ENCODE measurements at places on chromosomes 2 and 18. TPM values are rescaled to one million over a fixed set of nuclear protein-coding genes. Genes with fewer than 3 reads are reported as not detected.

Gene BCL2
- 0.64 TPM for total RNA-seq

Gene BUB1
- total RNA-seq, result 37.1 TPM

Gene COL4A4
- total RNA-seq, result under 0.01 TPM

Gene DCDC2C
- not detected for total RNA-seq

Gene SLC14A1
- 0.86 TPM for total RNA-seq

DNA sequence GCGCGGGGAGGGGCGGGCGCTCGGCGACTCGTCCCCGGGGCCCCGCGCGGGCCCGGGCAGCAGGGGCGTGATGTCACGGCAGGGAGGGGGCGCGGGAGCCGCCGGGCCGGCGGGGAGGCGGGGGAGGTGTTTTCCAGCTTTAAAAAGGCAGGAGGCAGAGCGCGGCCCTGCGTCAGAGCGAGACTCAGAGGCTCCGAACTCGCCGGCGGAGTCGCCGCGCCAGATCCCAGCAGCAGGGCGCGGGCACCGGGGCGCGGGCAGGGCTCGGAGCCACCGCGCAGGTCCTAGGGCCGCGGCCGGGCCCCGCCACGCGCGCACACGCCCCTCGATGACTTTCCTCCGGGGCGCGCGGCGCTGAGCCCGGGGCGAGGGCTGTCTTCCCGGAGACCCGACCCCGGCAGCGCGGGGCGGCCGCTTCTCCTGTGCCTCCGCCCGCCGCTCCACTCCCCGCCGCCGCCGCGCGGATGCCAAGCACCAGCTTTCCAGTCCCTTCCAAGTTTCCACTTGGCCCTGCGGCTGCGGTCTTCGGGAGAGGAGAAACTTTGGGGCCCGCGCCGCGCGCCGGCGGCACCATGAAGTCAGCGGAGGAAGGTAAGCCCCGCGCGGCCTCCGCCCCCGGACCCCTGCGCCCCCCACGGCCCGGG, at the start of gene NFATC1:
Gene NFATC1 (plus strand): TSS at position 170 of the 644 bp plus-strand sequence. CDS start 295 bp downstream, at position 465.
- DNase-seq, result peak; percentile 82

DNA sequence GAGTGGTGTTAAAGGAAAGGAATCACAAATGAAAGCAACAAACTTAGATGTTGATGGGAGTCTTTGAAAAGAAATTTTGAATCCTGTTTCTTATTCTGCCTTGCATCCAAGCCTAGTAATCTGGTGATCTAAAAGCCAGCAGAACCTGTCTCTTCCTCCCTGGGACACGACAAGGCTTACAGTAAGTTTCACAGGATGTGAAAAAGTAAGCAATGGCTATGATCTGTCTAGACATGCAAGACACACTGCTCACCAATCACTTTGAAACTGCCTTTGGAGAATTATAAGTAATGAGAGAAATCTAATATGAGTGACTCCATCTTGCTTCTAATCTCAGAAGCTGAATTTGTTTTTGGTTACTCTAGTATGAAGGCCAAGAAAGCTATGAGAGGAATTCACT, 103.7 kb downstream of the KCNH7 start:
- no peak for DNase-seq

DNA sequence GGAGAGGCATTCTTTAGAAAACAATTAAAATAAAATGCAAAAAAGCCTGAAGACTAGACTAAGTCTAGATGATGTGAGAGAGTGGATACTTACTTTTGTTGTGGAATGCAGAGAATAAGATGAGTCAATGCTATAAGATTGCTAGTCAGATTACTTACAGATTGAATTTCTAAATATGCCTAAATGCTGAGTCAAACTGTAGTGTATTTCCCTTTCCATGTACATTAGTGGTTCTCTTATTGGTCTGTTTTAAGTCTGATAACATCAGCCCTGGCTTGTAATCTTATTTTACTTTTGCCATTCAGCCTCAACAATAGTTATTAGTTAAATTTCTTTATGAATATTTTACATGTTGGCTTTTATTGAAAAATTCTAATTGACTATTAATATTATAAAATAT, 702.7 kb downstream of the SOCS6 start:
- DNase-seq, result no peak

DNA sequence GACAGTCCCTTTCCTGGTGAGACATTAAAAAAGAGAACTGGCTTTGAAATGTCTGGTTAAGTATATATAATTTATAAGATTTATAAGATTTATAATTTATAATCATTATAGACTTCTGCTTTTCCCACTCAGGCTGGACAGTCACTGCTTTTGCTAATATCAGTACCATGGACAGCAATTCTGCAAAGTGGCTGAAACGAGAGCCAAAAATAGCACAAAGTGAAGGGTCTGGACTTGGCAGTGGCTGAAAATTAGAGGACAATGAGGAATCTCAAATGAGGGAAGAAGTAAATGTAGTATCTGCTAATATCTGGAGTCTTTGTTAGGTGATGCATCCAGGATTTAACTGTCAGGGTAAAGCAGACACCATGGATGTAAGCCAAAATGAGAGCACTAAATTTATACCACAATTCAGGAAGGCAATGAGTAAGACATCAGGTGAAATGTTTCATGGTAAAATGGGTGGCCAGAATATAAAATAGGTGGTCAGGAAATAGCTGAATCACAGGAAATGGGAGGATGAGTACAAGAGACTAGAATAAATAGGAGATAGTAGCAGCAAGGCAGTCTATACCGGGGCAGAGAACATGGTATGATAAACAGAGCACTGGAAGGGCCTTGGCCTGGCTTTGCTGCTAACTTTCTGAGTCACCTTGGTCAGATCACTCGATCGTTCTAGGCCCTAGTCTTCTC, 39.6 kb upstream of the BOD1L2 start:
- DNase-seq, result peak; percentile 25

DNA sequence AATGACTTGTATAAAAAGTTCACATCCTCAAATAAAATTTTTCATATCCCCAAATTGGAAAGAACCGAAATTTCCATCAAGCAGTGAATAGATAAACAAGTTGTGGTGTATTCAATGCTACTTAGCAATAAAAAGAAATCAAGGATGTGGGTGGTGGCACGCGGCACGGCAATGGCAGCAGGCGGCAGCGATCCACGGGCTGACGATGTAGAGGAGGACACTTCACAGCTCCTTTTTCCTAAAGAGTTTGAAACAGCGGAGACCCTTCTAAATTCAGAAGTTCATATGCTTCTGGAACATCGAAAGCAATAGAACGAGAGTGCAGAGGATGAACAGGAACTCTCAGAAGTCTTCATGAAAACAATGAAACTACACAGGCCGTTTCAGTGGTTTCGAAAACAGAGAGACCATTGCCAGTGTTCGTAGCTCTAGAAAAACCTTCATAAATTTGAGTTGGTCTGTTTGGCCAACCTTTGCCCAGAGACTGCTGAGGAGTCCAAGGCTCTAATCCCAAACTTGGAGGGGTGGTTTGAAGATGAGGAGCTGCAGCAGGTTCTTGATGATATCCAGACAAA, 9.8 kb upstream of the IL36A start:
- DNase-seq, result no peak

GRCh38 chr2:189583227-189584198, 2.9 kb upstream of the SLC40A1 start:
- DNase-seq, result no peak

DNA sequence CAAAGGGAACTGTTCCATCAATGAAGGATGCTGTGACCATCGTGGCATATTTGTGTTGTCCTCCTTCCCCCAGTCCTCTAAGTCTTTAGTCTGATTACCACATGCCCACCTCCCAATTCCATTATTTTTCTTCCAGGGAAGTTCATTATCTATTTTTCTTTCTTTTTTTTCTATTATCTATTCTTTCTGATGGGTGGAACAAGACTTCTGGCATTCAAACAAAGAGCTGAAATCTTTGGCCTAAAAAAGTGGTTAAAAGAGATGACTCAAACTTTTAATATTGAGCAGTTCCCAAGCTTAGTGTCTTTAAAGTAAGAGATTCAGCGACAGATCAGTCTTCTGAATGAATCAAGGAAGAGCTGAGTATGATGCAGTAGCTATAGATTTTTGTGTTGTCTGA, 66.6 kb downstream of the DIS3L2 start:
- DNase-seq, result no peak

DNA sequence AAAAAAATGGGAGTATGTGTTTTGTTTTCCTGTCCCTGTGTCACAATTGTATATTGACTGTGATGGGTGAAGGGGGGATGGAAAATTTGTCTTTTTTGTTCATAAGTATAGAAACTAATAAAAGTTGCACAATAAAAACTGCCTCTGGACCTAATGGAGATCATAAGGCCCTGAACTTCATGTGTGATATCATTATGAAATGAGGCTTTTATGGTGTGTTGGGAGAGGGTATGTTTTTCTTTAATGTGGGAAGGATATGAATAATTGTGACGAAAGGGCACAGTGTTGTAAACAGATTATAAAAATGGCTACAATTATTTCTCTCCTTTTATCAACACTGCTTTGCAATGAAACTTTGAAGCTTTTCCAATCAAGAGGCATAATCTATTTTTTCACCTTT, 1889.3 kb upstream of the CELF4 start:
- no peak for DNase-seq

GRCh38 chr2:98464772-98465310, 20.2 kb downstream of the INPP4A start:
- DNase-seq, result peak; percentile 19

DNA sequence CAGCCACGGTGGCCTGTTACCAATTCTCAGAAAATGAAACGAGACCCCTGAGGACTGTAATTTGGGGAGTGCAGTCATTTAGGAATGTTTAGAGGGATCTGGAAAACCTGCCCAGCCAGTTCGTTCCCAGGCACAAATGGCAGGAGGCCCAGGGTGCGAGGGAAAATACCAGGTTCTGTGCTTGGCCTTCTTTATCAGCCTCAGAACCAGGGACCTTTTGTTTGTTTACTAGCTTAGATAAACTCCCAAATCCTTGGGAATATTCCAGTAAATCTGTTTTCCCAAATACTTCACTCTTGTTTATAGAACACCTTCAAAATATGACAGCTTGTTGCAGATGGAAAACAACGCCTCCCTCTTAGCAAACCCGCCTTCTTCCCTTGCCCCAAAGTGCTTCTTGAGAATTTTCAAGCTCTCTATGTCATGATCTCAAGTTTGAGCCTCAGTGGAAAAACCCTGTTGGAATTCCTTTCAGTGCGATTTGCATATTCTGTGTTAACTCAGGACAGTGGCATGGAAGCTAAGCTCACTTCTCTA, 400.3 kb upstream of the SMIM21 start:
- DNase-seq, result peak; percentile 19

- DNase-seq, result no peak
Observed at GRCh38 chr2:20563251-20563650, 87.6 kb downstream of the HS1BP3 start.

- no peak for DNase-seq
Observed at GRCh38 chr18:45938488-45938935, 28.6 kb downstream of the EPG5 start.

DNA sequence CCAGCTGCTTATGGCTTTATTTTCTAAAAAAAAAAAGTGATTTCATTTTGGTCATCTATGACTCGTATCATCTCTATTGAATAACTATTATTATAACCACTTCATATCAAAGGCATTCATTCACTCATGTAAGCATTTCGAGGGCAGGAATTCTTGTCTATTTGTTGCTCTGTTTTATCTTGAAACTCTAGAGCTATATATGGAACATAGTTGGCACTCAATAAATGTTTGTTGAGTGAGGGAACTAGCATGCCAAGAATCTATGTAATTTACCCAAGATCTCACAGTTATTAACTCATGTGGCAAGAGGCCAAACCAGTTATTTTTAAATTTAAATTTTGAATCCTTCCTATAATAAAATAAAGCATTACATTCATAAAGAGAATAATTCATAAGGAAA, 470.1 kb downstream of the TMX3 start:
- no peak for DNase-seq

Measured in fibroblast of villous mesenchyme (primary cell).